ENCODE measurements at places on chromosomes 6 and 20.

DNA sequence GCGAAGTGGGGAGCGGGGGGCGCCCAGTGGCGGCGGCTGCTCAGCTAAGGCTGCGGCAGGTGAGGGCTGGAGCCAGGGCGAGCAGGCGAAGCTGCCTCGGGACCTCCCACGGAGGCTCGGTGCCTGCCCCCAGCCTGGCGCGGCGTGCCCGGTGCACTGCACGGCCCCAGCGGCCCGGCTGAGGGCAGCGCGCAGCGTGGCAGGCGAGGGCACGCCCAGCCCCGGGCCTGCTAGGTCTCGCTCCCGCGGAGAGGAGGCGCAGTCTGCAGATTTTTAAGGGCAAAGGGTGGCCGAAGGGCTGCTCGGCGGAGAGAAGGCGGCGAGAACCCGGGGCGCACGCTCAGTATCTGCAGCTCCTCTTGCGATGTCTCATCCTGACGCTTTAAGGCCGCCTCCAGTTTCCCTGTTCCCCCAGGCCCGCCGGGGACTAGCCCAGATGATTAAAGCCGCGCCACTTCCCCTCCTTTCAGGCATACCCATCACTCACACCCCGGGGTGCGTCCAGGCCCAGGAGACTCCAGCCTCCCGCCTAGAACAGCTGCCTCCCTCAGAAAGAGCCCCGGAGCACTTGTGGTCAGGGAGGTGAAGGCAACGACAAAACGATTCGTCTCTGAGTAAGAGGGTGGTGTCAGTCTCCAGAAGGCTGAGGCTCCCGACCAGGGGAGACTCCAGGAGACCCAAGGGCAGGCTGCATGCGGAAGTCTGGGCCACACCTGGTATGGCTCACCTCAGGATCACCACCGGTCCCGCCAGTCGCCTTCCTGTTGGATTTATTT, at the start of gene FERMT1:
Gene FERMT1, minus strand, starts transcription at position 158 of the 776 bp plus-strand sequence. CDS start 3,476 bp downstream, outside the sequence.
- DNase-seq: peak; percentile 55

DNA sequence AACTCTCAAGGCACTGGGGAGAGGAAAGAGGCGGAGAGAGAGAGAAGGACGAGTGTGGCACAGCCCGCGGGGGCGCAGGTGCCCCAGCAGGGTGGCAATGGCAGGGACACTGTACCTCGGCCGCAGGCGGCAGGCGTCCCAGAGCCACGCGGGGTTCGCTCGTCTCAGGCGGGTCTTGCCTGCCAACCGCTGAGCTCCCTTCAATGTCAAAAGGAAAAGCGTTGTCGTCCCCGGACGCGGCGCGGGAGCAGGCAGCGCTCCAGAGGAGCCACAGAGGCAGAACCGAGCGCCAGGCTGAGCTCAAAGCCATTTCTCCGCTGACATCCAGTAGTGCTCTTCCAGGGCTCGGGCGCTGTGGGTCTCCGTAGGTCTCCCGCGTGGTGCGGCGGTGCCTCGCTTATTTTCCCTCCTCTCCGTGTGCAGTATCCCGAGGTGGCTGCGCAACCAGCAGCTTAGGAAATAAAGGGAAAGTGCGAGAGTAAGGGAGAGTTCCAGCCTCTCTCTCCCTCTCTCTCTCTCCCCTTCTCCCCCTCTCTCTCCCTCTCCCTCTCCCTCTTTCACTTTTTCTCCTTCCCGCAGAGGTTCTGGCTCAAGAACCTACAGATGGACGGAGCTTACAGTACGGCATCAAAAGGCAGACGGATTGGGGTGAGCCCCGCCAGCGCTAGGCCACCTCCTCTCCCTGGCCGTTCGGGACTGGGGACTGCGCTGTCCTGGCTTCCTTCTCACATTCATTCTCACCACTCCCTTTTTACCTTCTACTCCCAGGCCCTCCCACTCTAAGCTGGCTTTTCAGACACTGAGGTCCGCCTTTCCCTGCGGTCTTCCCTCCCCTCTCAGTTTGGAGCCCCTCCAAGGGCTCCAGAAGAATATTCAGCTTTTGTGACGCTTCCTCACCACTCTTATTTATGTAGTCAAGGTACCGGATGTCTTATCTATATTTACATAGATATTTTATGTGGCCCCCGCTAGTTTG, at the start of gene LAMA4:
Gene LAMA4, minus strand, starts transcription at position 727 of the 976 bp plus-strand sequence. Its CDS starts 417 bp downstream, at position 310.
- peak; percentile 24 for DNase-seq

DNA sequence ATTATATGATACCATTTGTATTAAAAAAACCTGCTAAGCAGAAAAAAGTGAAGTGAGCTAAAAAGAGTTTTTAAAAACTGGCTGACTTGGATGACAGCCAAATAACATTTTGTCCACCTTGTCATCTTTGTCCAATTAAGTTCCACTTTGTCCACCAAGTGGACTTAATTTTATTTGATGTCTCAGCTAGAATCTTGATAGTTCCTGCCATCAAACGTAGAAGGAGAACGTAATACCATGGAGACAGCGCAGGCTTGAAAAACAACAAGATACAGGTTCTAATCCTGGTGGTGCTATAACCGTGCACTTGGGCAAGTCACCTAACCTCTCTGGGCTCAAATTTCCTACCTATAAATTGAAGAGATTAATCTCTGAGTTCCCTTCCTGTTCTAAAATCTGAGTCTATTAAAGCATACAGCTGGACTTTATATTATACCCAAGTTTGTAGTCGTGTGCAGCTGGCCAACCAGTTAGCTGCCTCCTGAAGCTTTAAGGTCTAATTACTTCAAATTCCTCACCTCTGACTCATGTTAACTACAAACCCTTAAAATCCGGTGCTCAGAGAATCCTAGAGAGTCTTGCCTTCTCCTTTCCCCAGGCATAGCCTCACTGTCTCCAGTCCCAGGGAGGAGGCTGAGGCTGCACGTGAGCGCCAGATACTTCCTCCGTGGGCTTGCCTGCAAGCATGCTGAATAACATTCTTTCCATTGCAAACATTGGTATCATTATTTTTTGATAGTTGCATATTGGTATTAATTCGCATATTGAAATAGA, 16.8 kb downstream of the TMEM244 start:
- DNase-seq: no peak

GRCh38 chr20:21971436-21971835, 266.0 kb downstream of the PAX1 start:
- no peak for DNase-seq

DNA sequence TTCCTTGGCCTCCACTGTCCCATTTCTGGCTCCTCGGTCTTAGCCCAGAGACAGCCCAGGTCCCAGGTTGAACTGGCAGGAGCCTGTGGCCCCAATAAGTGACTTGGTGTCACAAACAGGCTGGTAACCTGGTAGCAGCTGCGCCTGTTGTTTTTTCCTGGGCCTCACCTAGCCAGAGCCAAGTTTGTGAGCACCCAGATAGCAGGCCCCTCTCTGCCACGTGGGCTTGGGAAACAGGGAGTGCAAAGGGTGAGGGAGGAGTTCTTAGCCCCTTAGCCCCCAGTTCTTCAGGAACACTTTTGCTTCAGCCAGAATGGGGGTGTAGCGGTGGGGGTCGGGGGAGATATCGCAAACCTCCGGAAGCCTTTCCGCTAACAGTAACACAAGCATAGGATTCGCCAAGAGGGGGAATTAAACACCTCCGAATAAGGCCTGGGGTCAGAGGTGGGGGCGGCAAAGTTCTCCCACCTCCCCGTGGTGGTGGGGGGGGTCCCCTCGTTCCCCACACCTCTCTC, 760 bp downstream of the C6orf132 start:
- DNase-seq: no peak

DNA sequence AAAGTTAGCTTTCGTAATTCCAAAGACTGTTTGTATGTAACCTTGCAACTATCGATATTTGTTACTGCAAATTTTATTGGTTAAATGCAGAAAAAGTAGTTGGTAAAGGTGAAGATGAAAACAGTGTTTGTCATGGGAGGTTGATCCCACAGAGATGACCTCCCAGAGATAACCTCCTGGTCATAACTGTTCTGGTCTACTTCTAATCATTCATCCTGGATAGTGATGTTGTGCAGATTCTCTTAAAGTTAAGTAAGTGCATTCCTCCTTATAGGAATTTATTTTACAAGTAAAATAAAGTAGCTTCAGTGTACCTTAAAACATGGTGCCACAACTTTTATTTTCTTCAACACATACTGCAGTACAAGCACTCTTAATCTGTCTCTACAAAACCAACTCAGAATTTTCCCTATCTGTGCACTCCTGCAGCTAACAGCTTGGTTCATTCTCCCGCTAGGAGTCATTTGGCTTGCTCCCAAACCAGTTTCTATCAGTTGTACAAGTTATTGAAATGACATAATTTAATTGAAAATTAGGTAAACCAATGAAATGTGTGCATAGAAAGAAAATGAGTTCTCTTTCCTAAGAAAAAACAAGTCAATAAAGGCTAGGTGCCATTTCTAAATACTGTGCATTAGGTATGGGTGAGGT, 19.2 kb downstream of the METTL24 start:
- DNase-seq: no peak

DNA sequence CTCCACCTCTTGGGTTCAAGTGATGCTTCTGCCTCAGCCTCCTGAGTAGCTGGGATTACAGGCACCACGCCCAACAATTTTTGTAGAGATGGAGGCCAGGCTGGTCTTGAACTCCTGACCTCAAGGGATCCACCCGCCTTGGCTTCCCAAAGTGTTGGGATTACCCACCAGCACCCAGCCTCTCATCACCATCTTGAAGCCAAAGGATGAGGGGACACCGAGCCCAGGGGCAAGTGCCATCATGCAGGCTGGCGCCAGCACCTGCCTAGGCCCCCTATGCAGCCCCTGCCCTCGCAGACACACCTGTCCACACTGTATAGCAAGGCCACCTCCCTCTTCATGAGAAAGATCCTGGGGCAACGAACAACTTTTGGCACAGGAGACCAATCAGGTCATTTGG, 5.3 kb upstream of the RBM38 start:
- no peak for DNase-seq

Measured in activated CD4-positive, alpha-beta memory T cell treated with anti-CD3 and anti-CD28 coated beads for 36 hours (primary cell).